ENCODE measurements at places on chromosomes 2 and 18.

DNA sequence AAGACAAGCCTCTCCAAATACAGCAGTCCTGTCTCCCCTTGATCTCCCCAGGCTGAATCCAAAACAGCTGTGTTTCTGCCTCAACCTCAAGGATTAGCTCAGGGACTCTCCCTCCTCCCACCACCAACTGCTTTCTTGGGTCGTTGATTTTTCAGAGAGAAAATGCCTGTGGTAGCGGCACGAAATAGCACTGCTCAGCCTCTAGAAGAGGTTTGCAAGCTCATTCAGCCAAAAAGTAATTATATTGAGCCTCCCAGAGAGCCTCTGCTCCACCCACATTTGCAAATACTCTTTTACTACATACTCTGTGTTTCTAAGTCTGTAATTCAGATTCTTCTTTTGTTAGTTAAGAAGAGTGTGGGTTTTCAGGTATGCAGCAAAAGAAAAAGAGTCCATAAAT, 396.4 kb upstream of the TNP1 start:
- DNase-seq: no peak

DNA sequence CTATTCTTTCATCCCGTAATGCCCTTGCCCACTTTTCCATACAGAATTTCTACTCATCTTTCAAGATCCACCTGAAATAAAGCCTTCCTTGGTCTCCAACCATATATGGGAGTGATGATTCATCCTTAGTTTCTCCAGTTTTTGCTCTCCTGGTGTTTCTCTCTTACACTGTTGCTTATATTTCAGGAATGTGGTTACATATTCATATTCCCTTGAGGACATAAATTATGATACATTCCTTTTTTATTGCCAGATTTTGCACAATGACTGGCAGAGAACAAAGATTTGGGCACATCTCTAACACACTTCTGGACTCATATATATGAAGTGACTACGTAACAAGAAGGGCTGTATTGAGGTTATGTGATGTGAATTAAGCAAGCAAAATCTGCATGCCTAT, 1573.4 kb upstream of the NXPH2 start:
- no peak for DNase-seq

DNA sequence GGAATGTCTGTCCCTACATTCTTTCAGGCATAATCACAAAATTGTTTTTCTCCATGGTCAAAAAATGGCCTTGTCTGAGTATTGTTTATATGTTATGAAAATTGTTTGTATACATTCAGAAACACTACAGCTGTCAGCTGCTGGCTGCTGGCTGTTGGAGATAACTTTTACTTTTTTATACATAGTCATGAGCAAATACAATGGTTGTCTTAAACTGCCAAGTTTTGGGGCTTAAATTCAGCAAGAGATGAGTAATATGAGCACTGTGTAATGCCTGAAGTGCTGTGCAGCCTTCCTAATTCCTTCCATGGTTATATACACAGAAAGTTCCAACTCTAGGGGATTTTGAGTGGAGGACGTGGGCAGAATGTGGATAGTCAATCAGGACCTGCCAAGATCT, 168.9 kb upstream of the RMP24 start:
- DNase-seq: no peak

DNA sequence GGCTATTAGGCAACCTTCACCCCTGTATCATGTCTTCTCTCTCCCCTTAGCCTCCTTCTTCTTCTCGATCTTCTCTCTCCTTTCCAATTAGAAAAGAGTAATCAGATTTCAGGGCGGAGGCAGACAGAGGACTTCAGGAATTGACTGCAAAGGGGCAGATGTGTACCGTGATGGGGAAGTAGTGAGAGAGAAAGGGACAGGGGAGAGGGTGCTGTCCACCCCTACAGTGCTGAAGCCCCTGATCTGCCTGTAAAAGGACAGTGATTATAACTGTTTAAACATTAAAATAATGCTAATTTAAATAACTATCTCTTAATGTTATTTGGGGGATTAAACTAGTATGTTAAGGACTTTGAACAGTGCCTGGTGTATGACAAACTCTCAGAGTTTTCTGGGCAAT, 178.5 kb downstream of the ACTR3 start:
- no peak for DNase-seq
